DND-41 (cell line): ENCODE measurements at places on chromosomes 1 and 21.

DNA sequence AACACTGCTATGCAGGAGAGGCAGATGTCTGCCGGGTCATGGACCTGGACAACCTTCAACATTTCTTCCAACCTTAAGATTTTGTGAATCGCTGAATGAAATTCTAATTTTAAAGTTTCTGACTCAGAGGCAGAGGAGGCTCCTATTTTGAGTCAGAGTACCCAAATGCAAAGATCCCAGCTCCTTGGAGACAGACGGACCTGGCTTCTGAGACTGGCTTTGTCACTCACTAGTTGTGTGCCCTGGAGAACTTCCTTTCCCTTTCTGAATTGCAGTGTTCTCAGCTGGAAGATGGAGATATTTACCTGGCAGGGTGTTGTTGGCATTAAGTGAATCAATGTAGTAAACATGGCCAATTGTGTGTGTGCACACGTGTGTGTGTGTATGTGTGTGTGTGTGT lies 51.9 kb downstream of the IER5 start:
- H3K27ac ChIP-seq = no peak overlapping the region
- no peak for DNase-seq
- H3K36me3 ChIP-seq = no peaks in the 10 kb centered on the region
- H3K27me3 ChIP-seq = no peaks in the 10 kb centered on the region
- H3K4me3 ChIP-seq = no peak overlapping the region

GRCh38 chr1:7552402-7552801 lies 218.7 kb upstream of the VAMP3 start:
- no peaks in the 10 kb centered on the region for H3K36me3 ChIP-seq
- H3K4me1 ChIP-seq = peaks cover 5% of the 10 kb centered on the region; the same call in 1 of the 2 replicates
- no peak for DNase-seq
- no peak overlapping the region for H3K4me3 ChIP-seq

- H3K27me3 ChIP-seq = peaks cover 22% of the 10 kb centered on the region
- H3K4me3 ChIP-seq = no peak overlapping the region
- H3K4me1 ChIP-seq = no peaks in the 10 kb centered on the region
- no peaks in the 10 kb centered on the region for H3K36me3 ChIP-seq
- no peak overlapping the region for H3K27ac ChIP-seq
These were observed 195.7 kb downstream of the ROR1 start for GRCh38 chr1:63969441-63969901.

DNA sequence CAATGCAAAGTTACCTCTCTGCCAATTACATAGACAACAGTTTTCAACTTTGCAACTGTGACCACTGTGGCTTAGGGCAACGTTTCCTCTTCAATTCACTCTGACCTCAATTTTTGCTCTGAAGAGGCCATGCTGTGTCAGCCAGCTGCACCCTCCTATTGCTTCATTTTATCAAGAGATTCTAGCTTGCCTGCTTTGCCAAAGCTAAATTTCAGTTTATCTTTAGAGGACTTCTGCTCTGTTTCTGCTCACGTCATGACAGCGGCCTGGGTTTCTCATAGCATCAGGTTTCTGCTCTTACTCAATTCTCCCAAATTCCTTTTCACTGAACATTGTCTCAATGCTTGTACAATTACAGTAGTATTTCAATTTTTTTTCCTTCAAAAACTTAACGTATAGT lies 154.6 kb downstream of the PLA2G4A start:
- H3K27me3 ChIP-seq = no peaks in the 10 kb centered on the region
- H3K36me3 ChIP-seq = no peaks in the 10 kb centered on the region
- DNase-seq = no peak
- H3K4me1 ChIP-seq = no peaks in the 10 kb centered on the region
- H3K27ac ChIP-seq = no peak overlapping the region
- H3K4me3 ChIP-seq = no peak overlapping the region

DNA sequence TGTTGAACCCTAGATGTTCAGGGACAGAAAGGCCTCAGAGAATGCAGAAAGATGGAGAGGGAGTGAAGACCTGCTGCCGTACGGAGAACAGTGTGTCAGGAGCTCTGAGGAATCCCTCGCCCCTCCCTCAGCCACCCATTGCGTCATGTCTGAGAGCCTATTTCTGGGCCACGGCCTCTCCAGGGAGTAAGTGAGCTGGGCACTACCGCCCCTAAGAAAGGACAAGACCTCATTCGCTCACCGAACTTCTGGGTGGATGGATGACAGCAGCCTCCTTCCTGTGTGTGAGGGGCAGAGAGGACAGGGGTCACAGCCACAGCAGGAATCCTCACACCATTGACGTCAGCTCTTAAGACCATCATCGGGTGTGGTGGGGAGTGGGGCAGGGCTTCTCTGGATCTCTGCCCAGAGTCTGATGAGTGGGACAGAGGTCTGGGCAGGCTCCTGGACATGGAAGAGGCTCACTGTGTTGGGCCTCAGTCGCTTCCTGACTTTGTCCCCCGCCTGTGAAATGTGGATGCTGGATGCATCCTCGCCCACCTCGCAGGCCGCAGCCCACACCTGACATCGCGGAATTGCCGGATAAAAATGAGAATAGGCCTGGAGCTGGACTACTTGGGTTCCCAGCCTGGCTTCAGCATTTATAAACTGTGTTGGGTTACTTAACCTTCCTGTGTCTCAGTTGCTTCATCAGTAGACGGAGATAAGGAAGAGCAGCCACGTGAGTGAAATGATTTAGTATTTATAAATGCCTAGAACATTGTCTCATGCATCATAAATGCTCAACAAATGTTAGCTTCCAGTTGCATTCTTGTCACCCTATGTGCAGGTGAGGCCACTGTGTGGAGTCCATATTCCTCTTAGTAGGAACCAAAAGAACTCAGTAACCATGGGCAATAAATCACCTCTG lies 238.6 kb downstream of the TRABD2B start:
- no peak overlapping the region for H3K4me3 ChIP-seq
- no peaks in the 10 kb centered on the region for H3K4me1 ChIP-seq
- H3K27ac ChIP-seq = no peak overlapping the region
- no peak for DNase-seq

GRCh38 chr1:182495693-182496092 lies 45.7 kb downstream of the RGSL1 start:
- no peaks in the 10 kb centered on the region for H3K36me3 ChIP-seq
- H3K4me1 ChIP-seq = no peaks in the 10 kb centered on the region
- DNase-seq = no peak
- no peak overlapping the region for H3K4me3 ChIP-seq
